ENCODE measurements at places on chromosomes 4 and X. TPM values are rescaled to one million over a fixed set of nuclear protein-coding genes. Genes with fewer than 3 reads are reported as not detected.

DNA sequence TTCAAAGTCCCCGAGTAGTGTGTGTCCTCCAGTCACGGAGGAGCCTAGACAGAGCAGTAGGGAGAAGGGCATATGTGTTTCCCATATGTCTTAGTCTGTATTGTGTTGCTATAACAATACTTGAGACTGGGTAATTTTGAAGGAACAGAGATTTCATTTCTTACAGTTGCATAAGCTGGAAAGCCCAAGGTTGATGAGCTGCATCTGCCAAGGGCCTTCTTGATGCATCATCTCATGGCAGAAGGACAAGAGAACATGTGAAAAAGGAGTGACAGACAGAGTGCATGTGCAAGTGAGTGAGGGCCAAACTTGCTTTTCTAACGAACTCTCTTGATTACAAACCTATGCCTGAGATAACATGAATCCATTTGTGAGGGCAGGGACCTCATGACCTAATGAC is 243.4 kb downstream of the ARHGAP10 start:
- H3K27me3 ChIP-seq, result no peaks in the 10 kb centered on the region
- no peaks in the 10 kb centered on the region for H3K4me1 ChIP-seq
- H3K36me3 ChIP-seq, result no peaks in the 10 kb centered on the region
- no peak overlapping the region for H3K4me3 ChIP-seq
- no peak overlapping the region for H3K27ac ChIP-seq

Gene BEX2
- total RNA-seq, result 13.1 TPM

GRCh38 chr4:39931441-39931901 is 46.2 kb downstream of the PDS5A start:
- H3K27ac ChIP-seq, result peak overlapping the region; percentile 32
- no peaks in the 10 kb centered on the region for H3K27me3 ChIP-seq
- H3K4me1 ChIP-seq, result peaks cover 48% of the 10 kb centered on the region
- H3K4me3 ChIP-seq, result no peak overlapping the region
- H3K36me3 ChIP-seq, result peaks cover 26% of the 10 kb centered on the region

Gene TREX2
- 3.2 TPM for total RNA-seq

DNA sequence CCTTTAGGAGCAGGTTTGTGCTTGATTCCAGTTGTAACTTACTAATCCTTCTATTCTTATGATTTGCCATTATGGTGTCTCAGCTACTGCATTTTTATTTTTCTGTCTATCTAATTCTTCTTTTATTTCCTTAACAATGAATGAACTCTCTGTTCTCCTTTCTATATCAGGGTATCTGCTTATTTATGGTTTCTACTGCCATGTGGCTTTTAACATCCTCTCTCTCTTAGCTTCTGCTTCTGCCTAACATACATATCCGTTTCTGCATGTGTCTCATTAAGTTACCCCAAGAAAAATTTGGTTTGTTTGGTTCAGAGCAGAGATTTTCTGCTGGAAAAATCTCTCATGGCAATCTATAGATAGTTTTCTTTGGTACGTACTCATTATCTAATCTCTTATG is 614.4 kb downstream of the RPA4 start:
- no peaks in the 10 kb centered on the region for H3K27me3 ChIP-seq
- no peak for DNase-seq
- H3K4me1 ChIP-seq, result peaks cover 18% of the 10 kb centered on the region
- no peaks in the 10 kb centered on the region for H3K36me3 ChIP-seq
- no peak overlapping the region for H3K4me3 ChIP-seq

- no peak for DNase-seq
- peaks cover 71% of the 10 kb centered on the region for H3K4me1 ChIP-seq
- H3K4me3 ChIP-seq, result peak overlapping the region; percentile 32
- no peaks in the 10 kb centered on the region for H3K27me3 ChIP-seq
- peak overlapping the region; percentile 86 for H3K27ac ChIP-seq
Measured at GRCh38 chrX:19846995-19847790, 40.2 kb downstream of the SH3KBP1 start.

Gene HTATSF1
- total RNA-seq, result 24.5 TPM

DNA sequence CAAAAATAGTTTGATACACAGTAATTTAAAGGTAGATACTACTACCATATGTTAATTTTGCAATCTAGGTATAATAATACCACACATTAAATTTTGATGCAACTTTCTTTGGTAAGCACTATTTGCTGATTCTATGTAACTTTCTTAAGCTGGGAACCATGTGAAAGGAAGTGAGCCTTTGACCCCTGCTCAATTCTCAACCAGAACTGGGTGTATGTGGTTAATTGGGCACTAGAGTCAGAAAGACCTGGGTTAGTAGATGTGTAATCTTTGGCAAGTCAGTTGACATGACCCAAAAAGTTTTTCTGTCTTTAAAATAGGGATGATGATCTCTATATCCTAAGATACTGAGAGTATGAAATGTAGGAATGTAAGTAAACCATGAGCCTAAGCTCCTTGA is 22.4 kb downstream of the TLR2 start:
- H3K4me3 ChIP-seq, result no peak overlapping the region
- H3K36me3 ChIP-seq, result peaks cover 5% of the 10 kb centered on the region
- peaks cover 11% of the 10 kb centered on the region for H3K4me1 ChIP-seq
- no peak overlapping the region for H3K27ac ChIP-seq
- H3K27me3 ChIP-seq, result peaks cover 2% of the 10 kb centered on the region

DNA sequence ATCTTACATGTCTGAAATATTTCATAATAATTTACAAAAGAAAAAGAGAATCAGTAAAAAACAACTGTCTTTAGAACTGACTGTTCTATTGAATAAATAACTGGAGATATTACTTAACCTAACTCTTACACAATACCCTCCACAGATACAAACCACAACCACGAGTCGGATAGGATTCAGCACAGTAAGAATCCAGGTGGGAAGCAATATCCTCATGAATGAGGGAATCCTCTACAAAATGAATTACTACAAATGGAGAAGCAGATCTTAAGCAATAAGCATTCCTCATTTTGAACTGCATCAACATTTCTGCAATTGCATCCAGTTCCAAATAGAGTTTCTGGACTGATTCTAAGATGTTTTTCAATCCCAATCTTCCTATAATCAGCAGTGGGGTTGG is 227.1 kb downstream of the SH2D1A start:
- H3K4me1 ChIP-seq, result no peaks in the 10 kb centered on the region
- no peak overlapping the region for H3K27ac ChIP-seq
- H3K4me3 ChIP-seq, result no peak overlapping the region
- H3K27me3 ChIP-seq, result no peaks in the 10 kb centered on the region

Gene ANKRD50
- 0.61 TPM for total RNA-seq

Gene GPRASP2
- total RNA-seq, result 0.16 TPM

DNA sequence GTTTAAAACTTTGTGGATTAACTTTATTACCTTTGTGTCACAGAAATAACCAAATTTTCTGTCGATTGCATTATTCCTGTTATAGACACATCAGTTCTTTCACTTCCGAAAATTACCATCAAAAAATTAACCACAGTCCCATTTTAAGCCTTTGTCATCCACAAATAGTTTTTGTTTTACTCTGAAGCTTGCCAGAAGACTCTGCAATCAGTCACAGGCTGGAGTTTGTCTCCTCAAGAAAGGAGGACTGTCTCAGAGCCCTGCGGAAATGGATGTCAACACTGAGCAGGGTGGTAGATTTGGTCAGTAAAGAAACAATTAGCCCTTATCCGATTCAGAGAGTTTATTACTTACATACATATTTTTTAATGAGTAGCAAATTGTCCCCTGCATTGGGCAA is 20.1 kb upstream of the TCEAL4 start:
- DNase-seq, result no peak
- no peaks in the 10 kb centered on the region for H3K36me3 ChIP-seq
- no peak overlapping the region for H3K27ac ChIP-seq
- no peak overlapping the region for H3K4me3 ChIP-seq
- no peaks in the 10 kb centered on the region for H3K27me3 ChIP-seq
- no peaks in the 10 kb centered on the region for H3K4me1 ChIP-seq

Gene FGG
- total RNA-seq, result not detected

- DNase-seq, result no peak
- no peaks in the 10 kb centered on the region for H3K36me3 ChIP-seq
- no peaks in the 10 kb centered on the region for H3K27me3 ChIP-seq
- no peaks in the 10 kb centered on the region for H3K4me1 ChIP-seq
- no peak within 1 kb of the TSS for H3K27ac ChIP-seq
Measured at GRCh38 chrX:33211356-33212260, at the start of gene DMD. TSS of gene DMD (minus strand) at chrX:33211549. CDS start at chrX:33211312, 237 bp downstream.

Gene IL1RAPL1
- not detected for total RNA-seq

- DNase-seq, result no peak
- H3K27me3 ChIP-seq, result no peaks in the 10 kb centered on the region
- no peak overlapping the region for H3K27ac ChIP-seq
- H3K36me3 ChIP-seq, result no peaks in the 10 kb centered on the region
- no peaks in the 10 kb centered on the region for H3K4me1 ChIP-seq
Measured at GRCh38 chrX:97846718-97847237, 963.1 kb downstream of the RPA4 start.

Gene ABCG2
- 0.20 TPM for total RNA-seq

- H3K27ac ChIP-seq, result no peak overlapping the region
- H3K4me1 ChIP-seq, result peaks cover 51% of the 10 kb centered on the region
- no peak overlapping the region for H3K4me3 ChIP-seq
- H3K27me3 ChIP-seq, result no peaks in the 10 kb centered on the region
- DNase-seq, result no peak
Measured at GRCh38 chr4:81628489-81628888, 156.8 kb upstream of the RASGEF1B start.

- H3K36me3 ChIP-seq, result no peaks in the 10 kb centered on the region
- no peak for DNase-seq
- peaks cover 18% of the 10 kb centered on the region for H3K27me3 ChIP-seq
Measured at GRCh38 chrX:153521034-153521433, 3.6 kb downstream of the ATP2B3 start.

GRCh38 chr4:188268131-188268908 is 129.1 kb downstream of the TRIML1 start:
- H3K4me1 ChIP-seq, result no peaks in the 10 kb centered on the region
- no peak overlapping the region for H3K27ac ChIP-seq
- no peak overlapping the region for H3K4me3 ChIP-seq
- H3K36me3 ChIP-seq, result no peaks in the 10 kb centered on the region
- DNase-seq, result no peak

DNA sequence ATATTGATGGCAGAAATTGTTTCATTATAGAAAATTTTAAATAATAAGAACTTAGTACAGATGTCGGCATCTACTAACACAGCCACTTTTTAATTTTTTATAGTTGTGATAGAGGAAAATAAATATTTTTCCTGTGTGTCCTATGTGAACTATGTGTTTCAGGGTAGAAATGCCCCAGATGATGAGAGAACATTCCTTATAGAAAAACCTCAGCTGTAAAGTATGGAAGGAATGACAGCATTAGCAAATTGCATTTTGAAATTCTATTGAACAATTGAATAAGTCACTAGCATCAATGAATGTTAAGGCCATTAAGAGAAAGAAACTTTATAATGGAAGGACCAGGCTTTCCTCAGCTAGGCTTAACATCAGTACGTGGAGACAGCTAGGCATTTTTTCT is 149.2 kb downstream of the CFAP299 start:
- no peaks in the 10 kb centered on the region for H3K27me3 ChIP-seq
- H3K36me3 ChIP-seq, result no peaks in the 10 kb centered on the region
- DNase-seq, result no peak
- no peak overlapping the region for H3K27ac ChIP-seq

DNA sequence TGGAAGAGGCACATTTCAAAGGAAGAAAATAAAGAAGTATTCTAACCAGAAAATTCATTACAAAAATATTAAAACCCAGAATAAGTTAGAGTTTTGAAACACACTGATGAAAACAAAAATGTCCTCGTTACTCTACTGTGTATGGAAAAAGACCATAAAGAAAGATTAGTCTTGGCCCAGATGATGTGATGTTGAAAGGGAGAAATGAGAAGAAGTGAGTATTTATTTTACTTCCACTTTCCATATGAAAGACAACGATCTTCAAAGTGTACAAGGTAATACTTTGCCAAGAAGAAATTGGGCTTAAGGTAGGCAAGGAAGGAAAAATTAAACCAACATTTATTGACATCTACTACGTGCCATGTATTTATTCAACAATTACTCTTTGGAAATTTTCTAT is 48.6 kb upstream of the EMCN start:
- H3K27me3 ChIP-seq, result no peaks in the 10 kb centered on the region
- no peaks in the 10 kb centered on the region for H3K36me3 ChIP-seq
- peak overlapping the region; percentile 13 for H3K4me3 ChIP-seq
- H3K4me1 ChIP-seq, result peaks cover 22% of the 10 kb centered on the region
- DNase-seq, result no peak

DNA sequence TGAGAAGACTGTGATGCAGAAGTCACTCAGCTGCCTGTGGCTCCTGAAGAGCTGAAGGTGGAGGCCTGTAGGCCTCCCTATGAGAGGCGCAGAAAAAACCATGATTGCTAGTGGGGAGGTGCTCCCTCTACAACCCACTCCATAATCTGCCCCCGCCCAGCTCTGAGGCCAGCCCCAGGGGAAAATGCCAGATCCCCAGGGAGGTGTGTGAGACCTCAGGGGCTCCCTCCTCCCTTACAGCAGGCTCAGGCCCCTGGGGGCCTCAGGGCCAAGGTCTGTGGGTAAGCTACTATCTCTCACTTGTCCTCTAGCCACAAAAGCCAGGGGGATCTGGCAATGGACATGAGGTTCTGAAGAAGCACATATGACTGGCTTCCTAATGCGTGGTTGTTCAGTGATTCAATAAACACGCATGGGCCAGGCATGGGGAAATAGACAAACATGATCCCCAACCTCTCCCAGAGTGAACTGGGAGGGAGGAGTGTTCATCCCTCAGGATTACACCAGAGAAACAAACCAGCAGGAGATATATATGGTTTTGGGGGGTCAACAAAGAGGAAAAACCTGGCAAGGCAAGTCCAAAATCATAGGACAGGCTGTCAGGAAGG is 51.0 kb upstream of the MTM1 start:
- no peak overlapping the region for H3K27ac ChIP-seq
- no peaks in the 10 kb centered on the region for H3K36me3 ChIP-seq
- no peak for DNase-seq
- no peaks in the 10 kb centered on the region for H3K4me1 ChIP-seq
- H3K4me3 ChIP-seq, result no peak overlapping the region
- H3K27me3 ChIP-seq, result peaks cover 9% of the 10 kb centered on the region

DNA sequence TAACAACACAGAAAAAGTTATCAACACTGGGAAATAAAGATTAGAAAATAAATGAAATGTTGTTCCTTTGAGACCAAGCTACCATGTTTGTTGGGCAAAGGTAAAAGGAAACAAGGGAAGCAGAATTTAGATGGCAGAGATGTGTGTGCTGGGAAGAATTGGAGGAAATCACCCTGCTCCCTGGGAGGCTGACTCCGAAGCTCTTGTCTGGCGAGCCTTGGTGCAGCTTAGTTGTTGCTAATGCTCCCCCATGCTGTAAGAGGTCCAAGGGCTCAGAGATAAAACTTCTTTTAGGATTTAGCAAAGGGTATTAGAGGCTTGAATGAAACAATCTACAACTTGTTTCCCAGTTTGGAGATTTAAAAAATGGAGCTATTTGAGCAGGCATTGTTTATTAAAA is 123.8 kb upstream of the DDIT4L start:
- no peak overlapping the region for H3K27ac ChIP-seq
- no peak overlapping the region for H3K4me3 ChIP-seq
- no peaks in the 10 kb centered on the region for H3K36me3 ChIP-seq
- H3K27me3 ChIP-seq, result peaks cover 7% of the 10 kb centered on the region

Data from activated B cell treated with CpG ODN at 0.5 μM for 24 hours (primary cell).